ENCODE measurements at places on chromosomes 1 and 21. TPM values are rescaled to one million over a fixed set of nuclear protein-coding genes. Genes with fewer than 3 reads are reported as not detected.

DNA sequence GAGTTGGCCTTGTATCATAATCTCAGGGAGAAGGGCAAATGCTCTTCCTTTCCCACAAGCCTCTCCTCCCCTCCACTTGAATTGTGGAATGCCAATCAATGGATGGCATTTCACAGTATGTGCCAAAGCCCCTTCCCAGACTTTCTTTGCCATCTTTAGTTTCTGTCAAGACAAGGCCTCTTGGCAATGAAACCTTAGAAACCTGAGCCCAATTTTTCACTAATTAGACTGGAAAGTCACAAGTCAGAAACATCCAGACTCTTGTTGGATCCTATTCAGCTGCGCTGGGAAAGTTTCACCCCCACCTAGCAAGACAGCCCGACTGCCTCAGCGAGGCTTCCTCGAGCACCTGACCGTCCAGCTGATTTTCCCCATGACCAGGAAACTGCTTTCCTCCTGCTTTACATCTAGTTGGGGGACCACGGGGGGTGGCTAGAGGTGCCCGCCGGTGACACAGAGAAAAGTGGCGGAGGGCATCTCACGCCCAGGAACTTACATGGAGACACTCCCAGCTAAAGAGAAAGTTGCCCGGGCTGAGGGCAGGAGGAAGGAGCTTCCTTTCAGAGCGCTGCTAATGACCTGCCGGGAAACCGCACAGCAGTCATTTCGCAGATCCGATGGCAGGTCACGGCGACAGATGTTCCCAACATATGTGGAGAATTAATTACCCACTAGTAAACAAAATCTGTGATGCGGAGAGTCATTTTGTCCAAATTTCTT, 302.6 kb upstream of the RRP15 start:
- no peak overlapping the region for H3K27ac ChIP-seq
- H3K36me3 ChIP-seq = no peaks in the 10 kb centered on the region
- peaks cover 2% of the 10 kb centered on the region for H3K4me1 ChIP-seq
- H3K4me3 ChIP-seq = no peak overlapping the region
- H3K27me3 ChIP-seq = no peaks in the 10 kb centered on the region

DNA sequence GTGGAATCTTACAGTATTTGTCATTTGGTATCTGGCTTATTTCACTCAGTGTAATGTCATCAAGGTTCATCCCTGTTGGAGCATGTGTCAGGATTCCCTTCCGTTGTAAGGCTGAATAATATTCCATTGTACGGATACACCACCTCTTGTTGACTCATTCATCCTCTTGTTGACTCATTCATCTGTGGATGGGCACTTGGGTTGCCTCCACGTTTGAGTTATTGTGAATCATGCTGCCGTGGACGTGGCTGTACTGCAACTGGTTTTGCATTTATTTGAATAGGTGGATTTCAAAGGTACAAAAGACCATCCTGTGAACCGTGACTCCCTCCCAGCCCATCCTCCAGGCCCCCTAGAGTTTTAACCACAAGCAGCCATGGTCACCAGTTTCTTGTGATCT, 11.9 kb upstream of the TCP10L start:
- no peak overlapping the region for H3K27ac ChIP-seq
- no peaks in the 10 kb centered on the region for H3K27me3 ChIP-seq
- DNase-seq = no peak

DNA sequence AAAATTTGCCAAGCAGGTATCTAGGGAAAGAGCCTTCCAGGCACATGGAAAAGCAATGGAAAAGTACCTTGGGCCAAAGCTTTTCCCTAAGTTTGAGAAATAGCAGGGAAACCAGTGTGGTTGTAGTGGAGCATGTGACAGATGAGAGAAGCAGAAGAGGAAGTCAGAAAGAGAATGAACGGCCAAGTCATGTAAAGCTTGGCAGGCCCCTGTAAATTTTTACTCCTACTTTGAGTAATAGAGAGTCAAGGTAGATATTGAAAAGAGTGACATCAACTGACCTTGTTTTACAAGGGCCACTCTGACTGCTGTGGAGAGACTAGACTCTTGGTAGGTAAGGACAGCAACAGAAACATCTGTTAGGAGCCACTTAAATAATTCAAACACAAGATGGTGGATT, 180.9 kb upstream of the PRMT6 start:
- no peaks in the 10 kb centered on the region for H3K27me3 ChIP-seq
- DNase-seq = no peak
- H3K4me3 ChIP-seq = no peak overlapping the region
- H3K36me3 ChIP-seq = no peaks in the 10 kb centered on the region
- no peak overlapping the region for H3K27ac ChIP-seq

DNA sequence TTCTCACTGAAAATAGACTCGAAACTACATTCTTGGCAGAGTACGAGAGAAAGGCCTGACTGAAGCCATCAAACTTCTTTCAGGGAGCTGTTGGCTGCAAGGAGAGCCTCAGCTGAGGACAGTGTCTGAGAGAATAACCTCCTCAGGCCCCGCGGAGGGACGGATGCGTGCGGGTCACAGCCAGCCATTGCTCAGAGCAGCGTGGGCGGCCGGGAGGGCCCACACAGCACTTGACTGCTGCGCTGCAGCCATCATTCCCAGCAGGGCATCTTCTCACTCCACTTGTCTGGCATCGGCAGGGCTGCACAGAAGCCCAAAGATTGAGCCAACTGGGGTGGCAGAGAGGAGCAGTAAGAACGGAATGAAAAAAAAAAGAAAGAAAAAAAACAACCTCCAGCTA, 113.5 kb downstream of the XCL2 start:
- H3K4me1 ChIP-seq = peaks cover 4% of the 10 kb centered on the region
- no peak overlapping the region for H3K4me3 ChIP-seq
- H3K36me3 ChIP-seq = no peaks in the 10 kb centered on the region
- H3K27me3 ChIP-seq = no peaks in the 10 kb centered on the region

- no peaks in the 10 kb centered on the region for H3K36me3 ChIP-seq
- H3K27ac ChIP-seq = no peak overlapping the region
- no peaks in the 10 kb centered on the region for H3K27me3 ChIP-seq
- no peak overlapping the region for H3K4me3 ChIP-seq
- DNase-seq = no peak
These were observed 15.6 kb upstream of the ATP1B1 start for GRCh38 chr1:169090900-169091311.

DNA sequence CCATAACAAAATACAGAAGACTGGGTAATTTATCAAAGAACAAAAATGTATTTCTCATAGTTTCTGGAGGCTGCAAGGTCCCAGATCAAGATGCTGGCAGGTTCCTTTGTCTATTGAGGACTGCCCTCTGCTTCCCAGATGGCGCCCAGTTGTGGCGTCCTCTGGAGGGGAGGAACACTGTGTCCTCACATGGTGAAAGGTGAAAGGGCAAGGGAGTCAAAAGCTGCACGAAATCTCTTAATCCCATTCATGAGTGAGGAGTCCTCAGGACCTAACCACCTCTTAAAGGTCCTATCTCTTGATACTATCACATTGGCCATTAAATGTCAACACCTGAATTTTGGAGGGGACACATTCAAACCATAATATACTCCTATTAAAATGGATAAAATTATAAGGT, 79.3 kb upstream of the IRF2BP2 start:
- H3K27me3 ChIP-seq = no peaks in the 10 kb centered on the region
- H3K4me3 ChIP-seq = no peak overlapping the region
- no peak for DNase-seq

GRCh38 chr1:221187174-221187573, 307.9 kb downstream of the HLX start:
- H3K4me3 ChIP-seq = no peak overlapping the region
- no peaks in the 10 kb centered on the region for H3K4me1 ChIP-seq
- DNase-seq = no peak
- no peaks in the 10 kb centered on the region for H3K27me3 ChIP-seq

GRCh38 chr1:6056572-6056948, 10.9 kb downstream of the KCNAB2 start:
- no peak for DNase-seq
- no peaks in the 10 kb centered on the region for H3K36me3 ChIP-seq
- no peaks in the 10 kb centered on the region for H3K27me3 ChIP-seq
- H3K27ac ChIP-seq = no peak overlapping the region
- H3K4me1 ChIP-seq = peaks cover 3% of the 10 kb centered on the region

The CFAP141 gene
- total RNA-seq = not detected

DNA sequence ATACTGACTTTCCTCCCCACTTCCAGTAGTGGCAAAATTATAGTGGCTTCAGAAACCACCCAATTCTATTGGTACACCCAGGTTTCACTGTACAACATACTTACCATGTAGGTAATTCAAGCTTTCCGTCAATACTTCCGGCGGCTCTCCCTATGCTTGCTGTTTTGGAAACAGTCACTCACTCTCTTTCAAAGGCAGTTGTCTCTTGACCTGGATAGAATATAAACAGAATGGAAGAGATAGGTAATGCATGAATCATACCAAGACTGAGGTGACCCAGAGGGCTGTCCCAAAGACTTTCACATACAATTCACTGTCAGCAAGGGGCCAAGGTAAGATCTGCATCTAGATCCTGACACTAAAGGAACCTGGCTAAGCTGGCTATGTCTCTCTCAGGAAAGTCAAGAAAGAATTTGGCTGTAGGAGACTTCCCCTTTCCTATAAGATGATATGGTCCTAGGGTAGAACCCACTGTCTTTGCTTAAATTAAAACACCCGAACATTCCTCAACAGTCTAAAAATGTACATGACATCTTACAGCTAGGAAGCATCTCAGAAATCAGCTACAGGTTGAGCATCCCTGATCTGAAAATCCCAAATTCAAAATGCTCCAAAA, 59.6 kb downstream of the LUZP1 start:
- no peaks in the 10 kb centered on the region for H3K4me1 ChIP-seq
- no peaks in the 10 kb centered on the region for H3K27me3 ChIP-seq
- no peak overlapping the region for H3K27ac ChIP-seq
- DNase-seq = no peak

The KCNQ4 gene
- total RNA-seq = 3.5 TPM

The OVAAL gene
- total RNA-seq = not detected

The SPATA46 gene
- total RNA-seq = not detected

GRCh38 chr1:230197644-230198567, 130.9 kb downstream of the GALNT2 start:
- H3K36me3 ChIP-seq = no peaks in the 10 kb centered on the region
- H3K27me3 ChIP-seq = no peaks in the 10 kb centered on the region
- H3K27ac ChIP-seq = no peak overlapping the region

GRCh38 chr1:26389604-26390247, 17.2 kb upstream of the ZNF683 start:
- H3K27ac ChIP-seq = no peak overlapping the region
- no peaks in the 10 kb centered on the region for H3K27me3 ChIP-seq
- no peak overlapping the region for H3K4me3 ChIP-seq
- H3K36me3 ChIP-seq = no peaks in the 10 kb centered on the region
- H3K4me1 ChIP-seq = peaks cover 1% of the 10 kb centered on the region

- no peaks in the 10 kb centered on the region for H3K4me1 ChIP-seq
- no peak overlapping the region for H3K27ac ChIP-seq
- H3K27me3 ChIP-seq = no peaks in the 10 kb centered on the region
- no peak for DNase-seq
- H3K4me3 ChIP-seq = no peak overlapping the region
These were observed 106.8 kb upstream of the C1orf174 start for GRCh38 chr1:4006676-4007374.
